Stimulated activated CD4-positive, alpha-beta T cell treated with anti-CD3 and anti-CD28 coated beads, Interleukin-1b, Interleukin-23, amount 100 ng/mL, for 4 hours (primary cell): ENCODE measurements at places on chromosomes 3 and 15.
A peak's percentile ranks its signal among the peaks of the same experiment; 100 is the strongest.

DNA sequence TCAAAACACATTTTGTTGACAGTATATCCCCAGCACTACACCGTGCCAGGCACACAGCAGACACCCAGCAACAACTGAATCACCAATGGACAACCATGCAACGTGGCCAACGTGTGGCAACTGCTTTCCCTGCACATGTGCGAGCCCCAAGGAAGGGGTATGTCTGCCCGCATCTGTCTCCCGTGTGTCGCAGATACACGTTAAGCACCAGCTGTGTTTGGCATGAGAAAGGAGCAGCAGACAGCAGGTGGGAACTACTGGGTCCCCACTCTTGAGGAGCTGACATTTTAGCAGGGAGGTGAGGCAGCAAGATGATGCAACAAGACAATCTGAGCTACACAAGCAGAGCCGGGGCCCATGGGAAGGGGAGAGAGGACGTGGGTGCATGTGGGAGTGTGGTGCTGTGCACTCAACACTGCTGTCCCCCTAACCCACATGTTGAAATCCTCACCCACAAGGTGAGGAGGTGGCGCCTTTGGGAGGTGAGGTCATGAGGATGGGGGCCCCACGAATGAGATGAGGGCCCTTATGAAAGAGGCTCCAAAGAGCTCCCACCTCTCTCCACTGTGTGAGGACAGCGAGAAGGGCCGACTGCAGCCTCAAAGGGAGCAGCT is 56.2 kb downstream of the ROPN1B start:
- no peak for DNase-seq

- DNase-seq = no peak
Observed at GRCh38 chr15:66565741-66566144, at the start of gene LCTL. TSS of gene LCTL (minus strand) at chr15:66565998. CDS start at chr15:66565365, 633 bp downstream.

GRCh38 chr3:187678726-187679268 is 8.6 kb upstream of the SST start:
- no peak for DNase-seq

DNA sequence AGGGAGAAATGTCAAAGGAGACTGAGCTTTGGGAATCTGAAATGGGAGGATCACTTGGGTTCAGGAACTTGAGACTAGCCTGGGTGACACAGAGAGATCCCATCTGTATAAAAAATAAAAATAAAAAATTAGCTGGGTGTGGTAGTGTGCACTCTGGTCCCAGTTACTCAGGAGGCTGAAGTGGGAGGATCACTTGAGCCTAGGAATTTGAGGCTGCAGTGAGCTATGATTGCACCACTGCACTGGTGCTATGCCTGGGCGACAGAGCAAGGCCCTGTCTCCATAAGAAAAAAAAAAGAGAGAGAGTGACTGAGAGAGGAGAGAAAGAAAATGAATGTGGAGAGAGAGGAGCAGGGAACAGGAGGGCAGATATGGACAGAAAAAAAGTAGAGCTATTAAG is 72.8 kb downstream of the SENP2 start:
- DNase-seq = no peak

GRCh38 chr15:52682781-52683180 is 3.6 kb upstream of the ATOSA start:
- DNase-seq = no peak

GRCh38 chr3:9778143-9779074 is 8.7 kb upstream of the CAMK1 start:
- peak; percentile 40 for DNase-seq

DNA sequence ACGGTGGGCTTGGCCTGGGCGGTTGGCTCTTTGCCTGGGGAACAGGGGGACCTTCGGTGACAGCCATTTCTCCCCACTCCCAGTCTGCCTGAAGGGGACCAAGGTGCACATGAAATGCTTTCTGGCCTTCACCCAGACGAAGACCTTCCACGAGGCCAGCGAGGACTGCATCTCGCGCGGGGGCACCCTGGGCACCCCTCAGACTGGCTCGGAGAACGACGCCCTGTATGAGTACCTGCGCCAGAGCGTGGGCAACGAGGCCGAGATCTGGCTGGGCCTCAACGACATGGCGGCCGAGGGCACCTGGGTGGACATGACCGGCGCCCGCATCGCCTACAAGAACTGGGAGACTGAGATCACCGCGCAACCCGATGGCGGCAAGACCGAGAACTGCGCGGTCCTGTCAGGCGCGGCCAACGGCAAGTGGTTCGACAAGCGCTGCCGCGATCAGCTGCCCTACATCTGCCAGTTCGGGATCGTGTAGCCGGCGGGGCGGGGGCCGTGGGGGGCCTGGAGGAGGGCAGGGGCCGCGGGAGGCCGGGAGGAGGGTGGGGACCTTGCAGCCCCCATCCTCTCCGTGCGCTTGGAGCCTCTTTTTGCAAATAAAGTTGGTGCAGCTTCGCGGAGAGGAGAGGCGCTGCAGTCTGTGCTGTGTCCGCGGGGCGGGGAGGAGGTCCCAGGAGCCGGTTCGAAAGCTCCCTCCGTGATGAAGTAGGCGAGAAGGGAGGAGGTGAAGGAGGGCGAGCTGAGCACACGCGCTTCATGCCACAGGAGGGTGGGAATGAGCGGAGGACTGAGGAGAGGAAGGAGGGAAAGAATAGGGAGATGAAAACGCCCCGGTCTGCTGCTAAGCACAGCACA is 9.6 kb downstream of the CLEC3B start:
- no peak for DNase-seq

GRCh38 chr3:156793851-156794250 is 32.3 kb upstream of the LEKR1 start:
- DNase-seq = no peak
